ENCODE measurements at places on chromosomes 2 and 18.

DNA sequence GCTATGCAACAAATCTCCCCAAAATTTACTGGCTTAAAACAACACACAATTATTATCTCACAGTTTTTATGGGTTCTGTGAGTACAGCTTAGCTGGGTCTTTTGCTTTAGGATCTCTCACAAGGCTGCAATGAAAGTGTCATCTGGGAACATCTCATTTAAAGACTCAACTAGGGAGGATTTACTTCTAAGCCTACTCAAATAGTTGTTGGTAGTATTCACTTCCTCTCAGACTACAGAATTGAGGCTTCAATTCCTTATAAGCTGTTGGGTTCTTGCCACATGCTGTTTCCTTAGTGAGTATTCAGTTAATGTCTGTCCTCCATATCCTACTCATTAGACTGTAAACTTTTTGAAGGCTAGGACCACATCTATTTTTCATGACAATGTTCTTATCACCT lies 72.3 kb downstream of the MDH1 start:
- no peak for DNase-seq

DNA sequence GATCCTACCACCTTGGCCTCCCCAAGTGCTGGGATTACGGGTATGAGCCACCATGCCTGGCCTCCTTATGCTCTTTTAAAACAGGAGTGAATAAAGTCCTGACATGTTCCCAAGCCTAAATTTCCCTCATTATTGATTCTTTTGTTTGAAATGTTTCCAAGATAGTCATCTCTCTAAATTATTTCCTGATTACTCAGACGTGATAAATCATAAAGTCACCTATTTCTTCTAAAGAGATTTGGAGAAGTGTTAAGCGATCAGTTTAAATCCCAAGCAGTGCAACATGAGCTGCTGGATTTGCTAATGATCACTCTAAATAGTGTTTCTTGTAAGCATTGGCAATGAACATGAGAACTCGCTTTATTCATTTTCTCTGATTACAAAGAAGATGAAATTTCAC lies 51.8 kb downstream of the PMAIP1 start:
- DNase-seq: no peak

DNA sequence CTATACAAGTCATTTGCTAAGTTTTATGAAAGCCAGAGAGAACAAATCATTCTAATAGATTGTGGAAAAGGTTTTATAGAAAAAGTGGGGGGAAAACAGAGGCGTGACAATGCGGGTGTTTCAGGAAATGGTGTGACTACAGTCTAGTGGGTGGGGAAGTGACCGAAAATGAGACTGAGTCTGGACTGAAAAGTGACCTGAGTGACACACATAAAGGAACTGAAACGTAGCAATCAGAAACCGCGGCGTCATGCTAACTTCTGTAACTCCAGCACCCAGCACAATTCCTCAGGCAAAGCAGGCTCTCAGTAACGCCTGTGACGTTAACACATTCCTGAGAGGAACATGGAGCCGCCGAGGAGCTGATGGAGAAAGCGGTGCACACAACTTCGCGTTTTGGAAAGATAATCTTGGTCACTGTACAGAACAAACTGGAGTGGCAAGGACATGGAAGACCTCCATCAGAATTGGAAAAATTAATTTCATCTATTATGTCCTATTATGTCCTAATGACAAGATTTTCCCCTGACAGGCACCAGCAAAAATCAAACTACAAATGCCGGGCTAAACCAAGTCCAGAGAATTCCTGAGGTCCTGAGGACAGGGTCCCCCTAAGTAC lies 1.4 kb upstream of the CD226 start:
- no peak for DNase-seq

GRCh38 chr2:233419602-233420391 lies 65.5 kb downstream of the DGKD start:
- peak; percentile 50 for DNase-seq

GRCh38 chr2:31080361-31080760 lies 57.9 kb downstream of the GALNT14 start:
- no peak for DNase-seq

GRCh38 chr2:73243884-73244570 lies 9.9 kb downstream of the CCT7 start:
- DNase-seq: no peak

DNA sequence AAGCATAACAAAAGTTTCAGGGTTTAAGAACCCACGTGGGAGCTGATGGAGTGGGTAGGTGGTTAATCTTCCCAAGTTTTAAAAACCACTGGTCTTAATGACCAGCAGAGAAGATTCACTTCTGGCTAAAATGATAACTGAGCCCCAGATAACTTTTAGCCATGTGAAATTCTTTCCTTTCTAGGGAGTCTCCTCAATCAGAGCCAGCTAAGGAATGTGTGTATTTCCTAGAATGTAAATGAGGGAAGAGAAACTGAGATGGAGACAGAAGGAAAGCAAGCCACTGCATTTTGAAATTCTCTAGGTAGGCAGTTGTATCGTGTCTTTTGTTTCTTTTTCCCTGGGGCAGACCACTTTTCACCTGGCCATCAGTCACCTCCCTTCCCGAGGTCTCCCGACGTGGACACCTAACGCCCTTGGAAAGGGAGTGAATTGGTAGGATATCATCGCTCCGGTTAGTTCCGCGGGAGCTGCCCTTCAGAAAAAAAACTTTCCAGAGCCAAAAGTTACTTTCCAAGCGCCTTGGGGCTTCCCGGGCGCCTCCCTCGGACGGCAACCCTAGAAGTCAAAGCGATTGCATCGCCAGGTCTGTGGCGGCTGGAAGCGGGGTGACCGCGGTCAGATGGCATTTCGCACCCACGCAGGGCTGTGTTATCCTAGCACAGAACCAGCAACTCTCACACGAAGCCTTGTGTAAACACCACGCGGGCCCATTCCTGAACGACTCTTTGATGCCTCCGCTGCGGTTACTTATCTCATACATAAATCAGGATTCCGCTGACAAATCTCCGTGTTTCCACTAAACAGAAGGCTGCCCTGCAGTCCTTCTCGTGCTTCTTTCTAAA lies 1.3 kb downstream of the COLEC12 start:
- DNase-seq: no peak

All from activated T-cell treated with anti-CD3 and anti-CD28 coated beads, Interleukin-2, amount 50 U/mL, for 1 hour (primary cell).